NCI-H2107 (cell line): ENCODE measurements at places on chromosomes 4 and X.

DNA sequence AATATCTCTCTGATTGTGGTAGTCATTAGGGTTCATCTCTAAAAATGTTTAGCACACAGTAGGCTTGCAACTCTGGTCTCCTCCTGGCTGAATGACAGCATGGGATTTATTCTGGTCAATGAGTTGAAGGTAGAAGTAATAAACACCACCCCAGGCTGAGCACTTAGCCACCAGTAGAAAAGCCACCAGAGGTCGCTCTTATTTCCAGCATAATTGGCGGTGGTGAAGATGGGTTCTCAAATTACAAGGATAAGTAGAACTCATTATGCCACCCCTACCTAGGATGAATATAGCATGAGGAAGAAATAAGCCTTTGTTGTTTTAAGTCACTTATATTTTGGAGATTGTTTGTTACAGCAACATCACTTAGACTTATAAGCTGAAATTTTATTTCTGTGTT is 302.7 kb downstream of the GPM6A start:
- no peak for DNase-seq

DNA sequence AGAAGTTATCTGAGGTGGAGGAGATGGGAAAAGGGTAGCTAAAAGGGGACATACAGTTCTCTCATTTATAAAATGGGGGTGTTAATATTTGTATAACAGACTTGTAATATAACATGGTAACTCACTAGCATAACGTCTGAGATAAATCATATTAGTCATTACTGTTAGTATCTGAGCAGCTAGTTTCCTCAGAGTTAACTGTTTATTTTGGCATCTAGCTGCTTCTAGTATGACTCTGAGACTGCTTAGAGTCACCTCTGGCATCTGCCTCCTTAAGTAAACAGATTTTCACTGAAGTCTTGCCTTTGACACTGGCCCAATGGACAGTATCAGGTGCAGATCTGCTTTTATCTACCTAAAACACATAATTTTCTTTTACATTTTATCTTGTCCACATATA is 58.1 kb downstream of the SLC30A9 start:
- no peak for DNase-seq

DNA sequence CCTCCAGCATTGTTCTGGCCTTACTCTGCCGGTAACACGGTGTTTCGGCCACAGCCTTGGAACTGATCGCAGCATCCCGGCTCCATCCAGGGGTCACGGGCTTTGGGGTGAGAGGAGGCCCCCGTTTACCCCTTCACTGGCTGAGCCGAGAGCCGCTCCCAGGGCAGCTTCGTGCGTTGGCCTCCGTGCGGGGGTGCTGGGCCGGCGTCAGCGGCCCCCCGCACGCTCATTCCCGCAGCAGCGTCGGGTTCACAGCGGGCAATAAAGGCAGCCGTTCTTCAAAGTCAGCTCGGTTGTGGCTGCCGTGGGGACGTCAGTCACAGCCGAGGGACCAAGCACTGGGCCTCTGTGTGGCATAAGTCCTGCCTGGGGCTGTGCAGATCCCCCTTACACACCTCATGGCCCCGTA is 25.3 kb upstream of the PLCXD1 start:
- DNase-seq, result no peak

DNA sequence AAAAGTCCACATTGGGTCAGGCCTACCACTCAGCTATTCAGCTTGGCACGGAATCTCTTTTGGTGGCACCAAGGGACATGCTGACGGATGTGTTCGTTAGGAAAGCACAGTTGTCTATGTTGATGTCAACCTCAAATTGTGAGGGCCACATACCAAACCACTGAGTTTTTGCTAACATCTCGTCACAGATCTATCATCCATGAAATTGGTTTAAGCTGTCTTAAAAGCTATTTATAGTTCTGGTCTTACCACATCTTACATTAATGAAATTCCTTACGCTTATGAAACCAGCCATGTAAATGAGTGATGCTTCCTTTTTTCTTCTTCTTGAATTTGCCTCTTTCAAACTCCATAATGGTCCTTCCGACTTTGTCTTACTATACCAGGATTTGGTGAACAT is 101.5 kb downstream of the MGST2 start:
- no peak for DNase-seq

DNA sequence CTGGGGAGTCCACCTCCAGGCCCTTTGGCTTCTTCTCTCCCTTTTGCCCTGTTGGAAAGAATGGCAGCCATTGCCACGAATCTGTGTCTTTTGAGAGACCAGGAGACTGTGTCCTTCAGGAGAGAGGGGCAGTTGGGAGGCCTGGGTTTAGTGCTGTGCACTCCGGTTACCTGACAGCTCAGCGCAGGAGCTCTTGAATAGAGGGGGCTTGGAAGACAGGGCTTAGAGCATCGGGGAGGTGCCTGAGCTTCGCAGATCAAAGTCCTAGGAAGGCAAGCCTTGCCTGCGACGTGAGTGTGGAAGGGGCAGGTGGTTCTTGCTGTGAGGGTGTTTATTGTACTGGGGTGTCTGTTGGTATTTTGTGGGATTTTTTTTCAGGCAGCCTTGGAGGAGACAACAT is 41.9 kb upstream of the TADA2B start:
- DNase-seq, result no peak

DNA sequence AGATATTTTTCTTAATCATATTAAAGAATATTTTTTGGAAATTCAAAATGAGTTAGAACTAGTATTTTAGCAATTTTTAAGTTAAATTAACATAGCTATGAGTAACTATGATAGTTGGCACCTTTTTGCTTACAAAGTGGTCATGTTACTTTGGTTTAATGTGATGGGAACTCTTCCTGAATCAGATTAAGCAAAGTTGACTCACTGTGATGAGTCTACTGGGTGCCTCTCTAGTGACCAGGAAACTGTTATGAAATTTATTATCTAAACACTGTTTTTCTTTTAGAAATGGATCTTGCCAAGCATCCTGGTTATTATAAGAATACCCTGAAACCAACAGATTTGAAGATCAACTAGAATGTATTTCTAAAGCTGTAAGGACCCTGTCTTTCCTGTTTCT is 985.8 kb downstream of the TRAM1L1 start:
- DNase-seq, result no peak

GRCh38 chrX:106752101-106752678 is 25.7 kb downstream of the RNF128 start:
- DNase-seq, result no peak

- no peak for DNase-seq
These were observed 108.2 kb upstream of the MAMLD1 start for GRCh38 chrX:150254909-150255308.

DNA sequence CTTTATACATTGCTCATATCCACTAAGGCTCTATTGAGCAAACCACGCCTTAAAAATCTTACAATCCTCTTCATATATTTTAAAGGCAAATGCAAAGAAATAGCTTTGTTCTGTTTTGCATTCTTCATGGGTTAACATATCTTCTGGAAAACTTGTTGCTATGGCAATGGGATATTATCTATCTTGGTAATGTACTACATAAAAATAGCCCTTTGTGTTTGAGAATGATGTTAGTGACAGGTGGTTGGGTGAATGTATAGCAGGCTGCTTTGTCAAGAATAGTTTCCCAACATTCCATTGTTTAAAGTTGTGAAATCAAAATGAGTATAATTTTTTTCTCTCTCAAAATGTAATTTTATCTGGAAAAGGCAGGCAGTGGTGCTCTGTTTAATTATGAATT is 16.8 kb downstream of the REPS2 start:
- no peak for DNase-seq

GRCh38 chrX:124239911-124240310 is 92.5 kb upstream of the TEX13D start:
- DNase-seq, result no peak

GRCh38 chrX:68842781-68843581 is 14.2 kb downstream of the EFNB1 start:
- DNase-seq, result no peak

GRCh38 chr4:62003695-62004094 is 803.6 kb downstream of the ADGRL3 start:
- no peak for DNase-seq

DNA sequence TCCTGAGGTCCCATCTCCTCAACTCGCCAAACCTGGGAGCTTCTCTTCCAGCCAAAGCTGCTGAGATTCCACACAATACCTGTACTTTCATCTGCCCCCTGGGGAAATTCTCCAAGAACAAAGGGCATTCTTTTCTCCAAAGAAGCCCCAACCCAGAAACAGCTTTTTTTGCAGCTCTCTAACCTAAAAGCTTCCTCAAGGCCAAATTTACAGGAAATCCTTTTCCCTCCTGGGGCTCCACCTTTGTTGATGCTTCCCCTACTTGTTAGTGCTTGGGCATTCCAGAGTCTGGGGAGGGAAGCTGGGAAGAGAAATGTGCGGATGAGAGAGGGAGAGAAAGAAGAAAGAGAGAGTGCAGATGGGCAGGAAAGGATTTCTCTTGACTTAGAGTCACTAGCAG is 24.3 kb downstream of the ZBTB33 start:
- DNase-seq, result no peak

DNA sequence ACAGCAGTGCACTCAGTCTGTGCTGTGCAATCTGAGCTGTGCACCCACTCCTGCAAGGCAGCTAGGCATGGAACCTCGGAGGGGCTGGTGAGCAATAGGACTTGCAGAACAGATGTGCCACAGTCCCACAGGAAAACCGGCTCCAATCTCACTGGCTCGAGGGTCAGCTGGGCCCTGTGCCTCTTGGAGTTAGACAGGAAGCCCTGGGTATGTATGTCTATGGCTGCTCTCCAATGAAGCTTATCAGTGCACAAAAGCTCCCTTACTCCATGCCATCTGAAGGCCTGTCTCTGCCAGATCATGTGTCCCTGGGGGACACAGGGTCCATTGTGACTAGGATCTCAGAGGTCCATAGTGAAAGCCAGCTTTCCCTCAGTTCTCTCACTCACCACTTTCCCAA is 335.8 kb downstream of the SH3BGRL start:
- no peak for DNase-seq

DNA sequence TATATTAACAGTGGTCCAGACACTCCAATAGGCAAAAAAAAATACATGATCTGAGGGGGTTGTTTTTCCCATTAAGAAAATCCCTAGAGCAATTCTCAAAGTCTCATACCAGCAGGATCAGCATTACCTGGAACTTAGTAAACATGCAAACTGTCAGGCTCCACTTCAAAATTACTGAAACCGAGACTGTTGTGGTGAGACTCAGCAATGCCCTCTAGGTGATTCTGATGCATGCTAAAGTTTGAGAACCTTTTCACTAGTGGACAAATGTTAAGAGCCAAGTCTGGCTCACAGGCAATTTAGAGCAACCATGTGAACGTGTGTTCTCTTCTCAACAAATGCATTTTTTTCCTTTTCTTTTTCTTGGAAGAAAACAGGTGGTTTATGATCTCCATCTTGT is 30.2 kb downstream of the NEK1 start:
- no peak for DNase-seq

GRCh38 chr4:137610960-137611359 is 78.7 kb upstream of the PCDH18 start:
- no peak for DNase-seq

- no peak for DNase-seq
These were observed 71.6 kb upstream of the MAB21L2 start for GRCh38 chr4:150510176-150510865.

- DNase-seq, result no peak
These were observed 53.6 kb upstream of the PRPS1 start for GRCh38 chrX:107574711-107575110.

GRCh38 chrX:50093625-50094024 is 107.2 kb downstream of the AKAP4 start:
- DNase-seq, result no peak

DNA sequence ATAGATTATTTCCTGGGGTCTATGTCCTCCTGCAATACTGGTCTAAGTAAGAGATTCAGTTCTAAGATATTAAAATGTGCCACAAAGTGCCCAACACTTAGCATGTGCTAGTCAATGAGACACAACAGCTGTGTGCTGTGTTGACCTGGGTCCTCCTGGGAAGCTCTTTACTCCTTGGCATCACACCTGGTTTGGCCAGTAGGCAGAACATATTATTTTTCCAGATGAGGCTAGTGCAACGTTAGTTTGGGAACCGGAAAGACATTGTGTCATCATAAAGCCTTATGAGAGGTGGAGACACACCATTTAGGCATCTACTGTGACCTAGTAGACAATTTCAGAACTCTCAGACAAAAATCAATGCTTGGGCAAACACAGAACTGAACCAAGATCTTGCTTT is 197.8 kb downstream of the MID1IP1 start:
- no peak for DNase-seq

GRCh38 chr4:742742-743311 is 37.2 kb downstream of the PCGF3 start:
- DNase-seq, result peak; percentile 8

- DNase-seq, result no peak
These were observed 1049.2 kb upstream of the INTU start for GRCh38 chr4:126583509-126583908.

DNA sequence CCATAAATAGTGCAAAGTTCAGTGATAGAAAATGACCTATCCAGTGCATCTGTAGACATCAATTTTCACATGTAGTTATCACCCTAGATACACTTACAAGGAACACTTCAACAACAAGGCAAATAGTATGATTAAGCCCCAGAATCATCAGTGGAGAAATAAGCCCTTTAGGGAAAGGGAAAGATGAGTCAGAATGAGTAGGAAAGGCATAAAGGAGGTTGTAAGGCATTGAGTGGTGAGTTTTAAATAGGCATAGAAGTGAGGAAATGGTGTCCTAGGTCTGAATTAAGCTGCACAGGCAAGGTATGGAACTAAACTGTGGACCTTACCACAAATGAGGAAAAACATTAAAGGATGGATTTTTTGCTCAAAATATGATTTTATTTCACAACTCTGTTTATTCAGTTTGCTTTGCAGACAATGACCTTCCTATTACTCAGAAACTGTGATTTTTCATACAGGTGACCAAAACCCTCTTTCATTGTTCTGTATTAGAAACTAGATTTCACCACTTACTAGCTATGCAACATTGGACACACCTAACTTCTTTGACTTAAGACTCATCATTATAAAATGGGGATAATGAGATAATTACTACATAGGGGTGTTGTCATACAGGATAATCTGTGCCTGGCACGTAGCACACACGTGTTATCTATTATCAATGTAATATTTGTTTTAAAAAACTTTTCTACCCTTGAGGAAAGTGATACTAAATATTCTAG is 57.0 kb upstream of the MAP9 start:
- DNase-seq, result no peak

- no peak for DNase-seq
These were observed 530 bp upstream of the NMU start for GRCh38 chr4:55636656-55636999.

GRCh38 chr4:99417125-99417524 is 18.0 kb downstream of the ADH7 start:
- no peak for DNase-seq

DNA sequence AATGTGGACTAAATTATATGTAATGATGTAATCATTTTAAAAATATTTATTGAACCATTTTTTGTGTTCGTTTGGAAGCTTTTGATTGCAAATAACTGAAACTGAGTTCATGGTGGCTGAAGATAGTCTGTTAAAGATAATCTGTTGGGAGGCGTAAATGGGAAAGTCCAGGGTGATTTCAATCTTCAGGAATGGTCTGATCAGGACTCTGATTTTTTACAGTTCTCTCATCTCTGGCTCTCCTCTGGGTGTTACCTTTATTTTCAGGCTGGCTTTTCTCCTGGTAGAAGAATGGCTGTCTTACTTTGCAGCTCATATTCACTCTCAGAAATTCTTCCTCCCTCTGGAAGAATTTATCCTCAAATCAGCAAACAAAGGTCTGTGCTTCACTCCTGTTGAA is 199.0 kb upstream of the LEF1 start:
- DNase-seq, result no peak
